Posterior cingulate gyrus (tissue), 11 donors: ENCODE measurements at places on chromosomes 4 and X.

DNA sequence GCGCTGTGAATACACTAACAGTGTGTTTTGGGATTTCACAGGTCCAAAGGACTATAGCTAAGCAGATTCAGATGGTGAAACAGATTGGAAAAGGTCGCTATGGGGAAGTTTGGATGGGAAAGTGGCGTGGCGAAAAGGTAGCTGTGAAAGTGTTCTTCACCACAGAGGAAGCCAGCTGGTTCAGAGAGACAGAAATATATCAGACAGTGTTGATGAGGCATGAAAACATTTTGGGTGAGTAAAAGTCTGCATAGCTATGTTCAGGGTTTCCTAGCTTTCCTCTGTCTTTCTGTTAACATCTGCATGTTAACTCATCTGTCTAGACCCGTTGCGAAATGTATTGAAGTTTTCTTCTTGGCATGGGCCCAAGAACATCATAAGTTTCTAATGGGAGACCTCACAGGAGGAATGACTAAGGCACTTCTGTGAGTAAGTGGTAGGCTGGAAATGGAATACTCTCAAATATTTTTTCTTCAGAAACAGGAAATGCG is 372.1 kb downstream of the BMPR1B start:
- DNase-seq, result no peak

DNA sequence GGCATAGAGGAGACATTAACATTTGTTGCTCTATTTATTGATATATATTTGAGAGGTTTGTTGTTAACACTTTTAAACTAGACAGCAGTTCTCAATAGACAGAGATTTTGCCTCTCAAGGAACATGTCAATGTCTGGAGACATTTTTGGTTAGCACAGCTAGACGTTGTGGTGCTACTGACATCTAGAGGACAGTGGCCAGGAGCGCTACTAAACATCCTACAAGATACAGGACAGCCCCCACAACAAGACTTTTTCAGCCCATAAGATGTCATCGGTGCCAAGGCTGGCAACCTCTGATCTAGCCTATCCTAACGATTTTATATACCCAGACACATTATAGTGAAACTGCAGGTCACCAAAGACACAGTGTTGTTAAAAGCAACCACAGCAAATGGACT is 18.4 kb upstream of the CTSO start:
- no peak for DNase-seq

GRCh38 chrX:135287266-135287823 is 21.9 kb upstream of the ETDC start:
- DNase-seq, result no peak

DNA sequence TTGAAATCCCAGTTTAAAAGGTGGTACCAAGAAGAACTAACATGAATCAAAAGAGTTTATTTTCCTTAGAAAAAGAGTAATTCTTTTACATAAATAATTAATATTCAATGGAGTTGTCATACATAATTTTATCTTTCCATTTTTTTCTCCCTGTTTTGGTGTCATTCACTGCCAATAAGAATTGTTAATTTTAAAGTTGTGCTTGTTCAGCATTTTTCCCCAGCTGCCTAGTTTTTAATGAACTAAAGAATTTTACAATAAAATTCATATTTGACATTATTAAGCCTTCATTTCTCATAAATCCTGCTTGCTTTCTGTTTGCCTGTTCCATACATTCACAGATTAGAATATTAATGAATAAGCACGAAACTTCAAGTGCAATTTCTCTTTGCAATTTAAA is 393.6 kb downstream of the GRXCR1 start:
- no peak for DNase-seq

DNA sequence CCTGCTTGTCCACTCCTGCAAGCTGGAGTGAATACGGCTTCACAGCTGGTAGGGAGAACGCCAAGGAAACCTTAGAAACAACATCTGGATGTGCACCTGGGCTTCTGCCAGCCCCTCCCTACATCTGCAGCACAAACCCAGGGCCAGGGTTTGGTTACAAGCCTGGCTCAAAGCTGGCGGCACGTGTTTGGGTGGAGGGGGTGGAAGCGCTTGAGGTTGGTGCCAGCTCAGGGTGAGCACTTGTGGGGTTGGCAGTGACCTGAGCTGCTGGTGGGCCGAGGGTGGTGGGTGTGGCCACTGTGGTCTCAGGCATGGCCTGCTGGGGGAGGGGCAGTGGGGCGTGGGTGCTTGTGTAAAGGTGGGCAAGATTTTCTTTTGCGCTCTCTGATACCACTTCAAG is 15.6 kb downstream of the ELF4 start:
- no peak for DNase-seq

- DNase-seq, result no peak
These were observed 9.1 kb downstream of the IGFBP7 start for GRCh38 chr4:57100979-57101651.

DNA sequence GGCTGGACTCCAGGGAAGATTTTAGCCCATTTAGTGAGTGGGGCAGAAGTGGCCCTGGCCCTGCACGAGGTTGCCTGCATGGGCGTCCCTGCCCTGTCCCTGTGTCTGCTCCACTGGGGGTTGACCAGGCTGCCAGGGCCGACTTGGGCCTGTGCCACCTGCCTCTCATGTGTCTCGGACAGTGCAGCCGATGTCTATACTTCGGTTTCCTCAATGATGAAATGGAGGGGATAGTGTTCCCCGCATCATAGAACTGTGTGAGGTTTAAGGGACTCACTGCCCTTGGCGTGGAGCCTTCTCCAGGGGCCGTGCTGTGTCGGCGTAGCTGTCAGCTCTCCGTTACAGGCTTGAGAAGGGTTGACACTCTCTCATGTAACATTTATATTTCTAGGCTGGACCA is 27.0 kb upstream of the MSANTD1 start:
- no peak for DNase-seq

GRCh38 chr4:52982946-52983340 is 120.8 kb downstream of the RASL11B start:
- no peak for DNase-seq

DNA sequence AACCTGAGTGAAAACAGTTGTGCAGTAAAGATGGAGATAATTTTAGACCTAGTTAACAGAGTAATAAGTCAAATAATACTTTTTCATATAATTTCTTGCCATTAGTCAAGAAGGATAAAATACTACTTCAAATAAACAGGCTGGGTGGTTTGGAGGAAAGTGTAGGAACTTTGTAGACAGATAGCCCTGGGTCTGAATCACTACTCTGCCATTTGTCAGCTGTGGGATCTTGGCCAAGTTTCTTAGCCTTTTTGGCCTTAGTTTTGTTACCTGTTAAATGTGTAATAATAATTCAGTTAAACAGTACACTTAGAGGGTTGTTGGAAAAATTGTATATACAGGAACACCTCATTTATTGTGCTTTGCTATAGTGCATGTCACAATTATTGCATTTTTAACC is 163.7 kb downstream of the NPNT start:
- no peak for DNase-seq

DNA sequence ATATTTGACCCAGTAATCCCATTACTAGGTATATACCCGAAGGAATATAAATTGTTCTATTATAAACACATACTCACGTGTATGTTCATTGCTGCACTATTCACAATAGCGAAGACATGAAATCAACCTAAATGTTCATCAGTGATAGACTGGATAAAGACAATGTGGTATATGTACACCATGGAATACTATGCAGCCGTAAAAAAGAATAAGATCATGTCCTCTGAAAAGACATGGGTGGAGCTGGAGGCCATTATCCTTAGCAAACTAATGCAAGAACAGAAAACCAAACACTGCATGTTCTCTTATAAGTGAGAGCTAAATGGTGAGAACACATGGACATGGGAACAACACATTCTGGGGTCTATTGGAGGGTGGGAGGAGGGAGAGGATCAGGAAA is 36.5 kb downstream of the NUDT9 start:
- no peak for DNase-seq

GRCh38 chr4:169226565-169226964 is 44.2 kb downstream of the SH3RF1 start:
- DNase-seq, result no peak

GRCh38 chr4:160136021-160136420 is 1033.1 kb downstream of the RAPGEF2 start:
- no peak for DNase-seq

DNA sequence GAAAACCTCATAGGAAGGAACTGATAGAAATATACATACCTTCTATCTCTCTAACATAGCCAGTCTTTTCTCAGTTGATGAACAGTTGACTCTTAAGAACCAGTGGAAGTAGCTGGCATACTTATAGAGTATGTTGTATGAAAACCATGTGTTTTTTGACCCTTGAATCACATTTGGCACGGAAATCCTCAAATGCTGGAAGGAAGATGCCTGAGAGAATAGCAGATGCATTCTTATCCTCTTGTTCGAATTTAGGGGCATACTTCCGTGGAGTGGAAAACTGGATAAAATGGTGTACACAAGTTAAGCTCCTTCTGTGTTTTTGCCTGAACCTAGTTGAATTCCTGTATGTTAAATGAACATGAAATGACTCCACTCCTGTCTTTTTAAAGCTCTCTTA is 145.5 kb downstream of the PCDH7 start:
- no peak for DNase-seq

- no peak for DNase-seq
These were observed 37.5 kb downstream of the PNPLA4 start for GRCh38 chrX:7889680-7890079.

DNA sequence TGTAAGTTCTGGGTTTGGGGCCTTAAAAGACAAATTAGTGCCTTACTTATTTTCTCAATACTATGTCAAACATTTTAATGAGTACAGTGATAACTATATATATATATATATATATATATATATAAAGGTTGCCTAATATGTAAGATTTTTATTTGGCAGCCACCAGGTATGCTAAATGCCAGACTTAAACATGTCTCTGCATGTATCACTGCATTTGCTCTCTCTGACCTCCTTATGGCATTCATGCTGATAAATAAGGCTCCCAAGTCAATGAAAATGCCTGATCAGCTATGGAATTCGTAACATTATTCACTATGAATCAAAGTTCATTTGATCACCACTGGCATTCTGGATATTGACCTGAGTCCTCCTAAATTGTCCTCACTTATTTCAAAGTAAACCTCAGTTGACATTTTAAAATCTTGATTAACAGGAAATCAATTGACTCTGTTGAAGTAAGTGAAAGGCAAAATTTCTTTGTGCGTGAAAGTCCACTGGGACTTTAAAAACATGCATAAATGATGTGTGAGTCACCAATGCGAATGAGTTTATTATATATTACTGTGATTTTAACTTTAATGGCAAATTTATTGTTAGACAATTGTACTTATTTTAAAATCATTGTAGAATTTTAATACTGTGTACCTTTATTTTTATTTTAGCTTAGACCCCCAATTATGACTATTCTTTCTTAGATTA is 29.2 kb upstream of the AREG start:
- DNase-seq, result no peak

- DNase-seq, result peak; percentile 59
These were observed 59.4 kb downstream of the POLR2B start for GRCh38 chr4:57037982-57038604.

DNA sequence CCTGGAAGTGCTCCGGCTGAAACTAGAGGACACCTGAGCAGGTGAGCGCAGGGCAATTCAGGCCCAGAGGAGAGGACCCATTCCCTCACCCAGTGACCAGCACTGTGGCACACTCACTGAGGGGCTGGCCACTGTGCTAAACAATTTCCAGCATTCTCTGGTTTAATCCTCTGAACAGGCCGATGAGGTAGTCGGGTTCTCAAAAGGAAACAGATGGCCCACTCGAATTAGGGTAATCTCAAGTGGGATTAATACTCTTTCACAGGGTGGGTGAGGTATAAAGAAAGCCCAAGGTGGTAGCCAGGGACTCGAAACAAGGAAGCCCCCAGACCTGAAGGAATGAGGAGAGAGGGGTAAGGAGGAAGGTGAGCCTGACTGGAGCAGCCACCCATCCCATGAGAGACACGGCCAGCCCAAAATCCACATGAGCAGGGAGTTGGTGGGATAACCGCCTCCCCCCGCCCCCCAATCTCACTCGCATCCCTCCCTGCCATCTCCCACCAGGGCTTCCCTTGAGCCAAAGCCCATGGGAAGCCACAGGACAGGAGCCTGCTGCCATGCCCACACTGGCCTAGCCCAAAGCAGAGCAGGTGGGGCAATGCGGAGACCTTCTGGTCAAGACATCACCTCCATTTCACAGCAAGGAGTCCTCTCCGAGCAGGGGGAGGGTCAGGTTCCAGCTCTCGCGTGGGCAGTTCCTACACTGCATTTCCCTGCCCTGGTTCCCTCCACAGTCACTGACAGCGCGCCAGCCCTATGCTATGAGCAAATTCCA is 55.0 kb downstream of the SH3KBP1 start:
- DNase-seq, result no peak

- no peak for DNase-seq
These were observed 126.1 kb downstream of the NAA11 start for GRCh38 chr4:79199743-79200142.

GRCh38 chrX:19772096-19772821 is 115.1 kb downstream of the SH3KBP1 start:
- DNase-seq, result no peak

- no peak for DNase-seq
These were observed 66.2 kb upstream of the FRAS1 start for GRCh38 chr4:77990904-77991358.

DNA sequence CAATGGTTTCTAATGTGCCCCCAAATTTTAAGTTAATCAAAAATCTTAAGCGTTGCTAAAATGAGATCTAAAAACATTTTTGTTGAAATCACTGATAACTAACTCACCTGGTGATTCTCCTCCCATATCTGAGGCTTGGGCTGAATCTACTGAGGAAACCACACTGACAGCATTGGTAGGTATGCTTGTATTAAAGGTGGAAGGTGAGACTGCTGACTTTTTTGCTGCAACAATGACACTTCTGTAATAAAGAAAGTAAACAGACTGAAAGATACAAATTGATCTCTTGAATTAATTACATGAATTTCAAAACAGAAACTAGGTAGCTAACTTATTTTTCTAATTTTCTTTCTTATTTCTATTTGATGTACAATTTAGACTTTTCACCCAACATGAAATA is 198.1 kb downstream of the LRBA start:
- no peak for DNase-seq

- DNase-seq, result no peak
These were observed 151.6 kb downstream of the SLIT2 start for GRCh38 chr4:20403290-20403689.

- DNase-seq, result peak; percentile 82
These were observed 28.7 kb downstream of the ARAP2 start for GRCh38 chr4:36215627-36216026.

- no peak for DNase-seq
These were observed 118.8 kb upstream of the AFF2 start for GRCh38 chrX:148381603-148382002.
